ENCODE measurements at places on chromosomes 16 and 17.

- H3K27me3 ChIP-seq = no peaks in the 10 kb centered on the region
- H3K4me3 ChIP-seq = no peak overlapping the region
- H3K27ac ChIP-seq = no peak overlapping the region
- DNase-seq = no peak
- no peaks in the 10 kb centered on the region for H3K36me3 ChIP-seq
- H3K4me1 ChIP-seq = no peaks in the 10 kb centered on the region
Observed at GRCh38 chr16:48013491-48013901, 142.3 kb downstream of the ABCC12 start.

DNA sequence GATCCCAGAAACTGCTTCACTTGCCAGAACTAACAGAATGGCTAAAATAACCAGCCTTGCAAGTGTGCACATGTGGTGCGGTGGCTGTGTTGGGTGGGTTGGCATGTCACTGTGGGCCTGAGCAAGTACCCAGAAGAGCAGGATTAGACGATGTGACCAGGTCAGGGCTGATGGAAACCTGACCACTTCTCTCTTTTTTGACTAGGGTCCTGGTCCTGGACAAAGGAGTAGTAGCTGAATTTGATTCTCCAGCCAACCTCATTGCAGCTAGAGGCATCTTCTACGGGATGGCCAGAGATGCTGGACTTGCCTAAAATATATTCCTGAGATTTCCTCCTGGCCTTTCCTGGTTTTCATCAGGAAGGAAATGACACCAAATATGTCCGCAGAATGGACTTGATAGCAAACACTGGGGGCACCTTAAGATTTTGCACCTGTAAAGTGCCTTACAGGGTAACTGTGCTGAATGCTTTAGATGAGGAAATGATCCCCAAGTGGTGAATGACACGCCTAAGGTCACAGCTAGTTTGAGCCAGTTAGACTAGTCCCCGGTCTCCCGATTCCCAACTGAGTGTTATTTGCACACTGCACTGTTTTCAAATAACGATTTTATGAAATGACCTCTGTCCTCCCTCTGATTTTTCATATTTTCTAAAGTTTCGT is 16.7 kb downstream of the ANKRD40 start:
- peaks cover 19% of the 10 kb centered on the region for H3K36me3 ChIP-seq
- no peak overlapping the region for H3K4me3 ChIP-seq
- H3K27ac ChIP-seq = no peak overlapping the region
- no peaks in the 10 kb centered on the region for H3K4me1 ChIP-seq
- no peak for DNase-seq

DNA sequence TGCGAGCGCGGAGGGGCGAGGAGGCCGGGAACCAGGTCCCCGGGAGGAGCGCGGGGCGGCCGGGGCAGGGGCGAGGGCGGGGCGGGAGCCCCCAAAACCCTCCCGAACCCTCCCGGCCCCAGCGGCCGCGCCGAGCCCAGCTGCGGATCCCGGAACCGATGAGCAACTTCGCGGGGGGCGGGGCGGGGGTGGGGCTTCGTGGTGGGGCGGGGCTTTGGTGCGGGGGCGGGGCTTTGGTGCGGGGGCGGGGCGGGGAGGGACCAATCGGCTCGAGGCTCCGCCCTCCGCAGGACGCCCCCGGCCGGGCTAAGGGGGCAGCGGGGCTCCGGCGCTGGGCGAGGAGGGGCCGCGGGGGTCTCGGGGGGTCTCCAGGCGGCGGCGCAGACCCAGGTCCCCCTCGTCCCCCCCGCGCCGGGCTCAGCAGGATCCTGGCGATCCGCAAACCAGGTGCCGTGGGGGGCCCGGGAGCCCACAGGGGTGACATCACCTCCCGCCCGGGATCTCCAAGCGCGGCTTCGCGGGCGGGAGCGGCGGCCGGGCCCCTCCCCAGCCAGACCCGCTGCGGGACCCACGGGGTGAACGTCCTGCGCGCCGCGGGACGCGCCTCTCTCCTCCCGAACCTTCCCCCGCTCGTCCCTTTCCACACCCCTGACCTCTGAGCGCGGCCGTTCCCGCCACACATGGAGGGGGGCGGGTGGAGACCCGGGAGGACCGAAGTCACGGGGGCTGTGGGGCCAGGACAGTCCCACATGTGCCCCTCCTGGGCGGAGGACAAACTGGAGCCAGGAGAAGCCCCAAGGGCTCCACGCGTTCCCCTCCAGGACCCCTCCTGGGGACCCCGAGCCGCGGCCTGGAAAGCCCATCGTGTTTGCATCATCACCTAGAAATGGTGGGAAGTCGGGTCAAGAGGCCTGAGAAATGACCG is at the start of gene ABR:
Gene ABR (minus strand): TSS at position 164 of the 925 bp plus-strand sequence. CDS start 254 bp downstream, outside the sequence.
- peak within 1 kb of the TSS; percentile 67 for H3K4me3 ChIP-seq
- peak; percentile 58 for DNase-seq
- H3K27ac ChIP-seq = no peak within 1 kb of the TSS
- no peaks in the 10 kb centered on the region for H3K27me3 ChIP-seq
- H3K4me1 ChIP-seq = peaks cover 7% of the 10 kb centered on the region

DNA sequence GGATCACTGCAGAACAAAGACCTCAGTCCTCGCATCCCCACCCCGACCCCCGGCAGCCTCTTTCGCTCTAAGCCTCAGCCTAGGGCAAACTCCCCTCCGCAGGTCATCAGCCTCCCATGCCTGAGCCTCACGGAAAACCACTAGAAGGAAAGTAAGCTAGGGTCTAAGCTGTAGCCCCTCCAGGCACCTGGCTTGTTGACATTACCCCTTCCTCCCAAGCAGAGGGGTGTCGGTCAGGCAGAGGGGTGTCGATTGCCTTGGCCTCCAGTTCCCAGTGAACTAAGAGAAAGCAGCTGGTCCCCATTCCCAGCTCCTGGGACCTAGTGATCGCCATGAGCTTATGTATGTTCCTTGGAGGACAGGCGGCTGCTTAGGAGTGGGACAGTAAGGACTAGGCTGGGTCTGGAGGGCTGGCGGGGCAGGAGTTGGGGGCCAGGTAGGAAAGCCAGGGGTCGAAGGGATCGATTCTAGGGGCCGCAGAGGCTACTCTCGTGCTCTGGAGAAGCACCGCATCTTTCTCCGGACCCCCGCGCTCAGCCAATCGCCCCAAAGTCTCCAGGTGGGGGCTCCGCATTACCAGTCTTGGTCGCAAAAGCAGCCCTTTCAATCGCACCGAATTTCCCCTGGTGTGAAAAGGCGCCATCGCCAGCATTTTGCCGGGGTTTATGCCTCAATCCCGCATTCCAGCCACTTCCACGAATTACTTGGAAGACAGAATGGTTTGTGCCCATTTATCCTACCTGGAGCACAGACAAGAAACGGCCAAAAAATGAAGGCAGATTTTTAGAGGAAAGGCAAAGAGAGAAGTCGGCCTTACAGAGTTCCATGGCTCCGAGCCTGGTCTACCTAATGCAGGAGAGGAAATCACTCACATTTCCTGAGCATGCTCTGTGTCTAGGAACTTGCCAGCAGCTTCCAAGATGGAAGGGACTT is 21.3 kb upstream of the HOXB13 start:
- H3K4me3 ChIP-seq = no peak overlapping the region
- peaks cover 81% of the 10 kb centered on the region for H3K27me3 ChIP-seq
- H3K27ac ChIP-seq = no peak overlapping the region
- peaks cover 15% of the 10 kb centered on the region for H3K4me1 ChIP-seq
- no peak for DNase-seq
- H3K36me3 ChIP-seq = no peaks in the 10 kb centered on the region

- H3K4me3 ChIP-seq = no peak overlapping the region
- peaks cover 10% of the 10 kb centered on the region for H3K36me3 ChIP-seq
- no peak overlapping the region for H3K27ac ChIP-seq
Observed at GRCh38 chr16:67731071-67731752, 12.1 kb upstream of the GFOD2 start.

DNA sequence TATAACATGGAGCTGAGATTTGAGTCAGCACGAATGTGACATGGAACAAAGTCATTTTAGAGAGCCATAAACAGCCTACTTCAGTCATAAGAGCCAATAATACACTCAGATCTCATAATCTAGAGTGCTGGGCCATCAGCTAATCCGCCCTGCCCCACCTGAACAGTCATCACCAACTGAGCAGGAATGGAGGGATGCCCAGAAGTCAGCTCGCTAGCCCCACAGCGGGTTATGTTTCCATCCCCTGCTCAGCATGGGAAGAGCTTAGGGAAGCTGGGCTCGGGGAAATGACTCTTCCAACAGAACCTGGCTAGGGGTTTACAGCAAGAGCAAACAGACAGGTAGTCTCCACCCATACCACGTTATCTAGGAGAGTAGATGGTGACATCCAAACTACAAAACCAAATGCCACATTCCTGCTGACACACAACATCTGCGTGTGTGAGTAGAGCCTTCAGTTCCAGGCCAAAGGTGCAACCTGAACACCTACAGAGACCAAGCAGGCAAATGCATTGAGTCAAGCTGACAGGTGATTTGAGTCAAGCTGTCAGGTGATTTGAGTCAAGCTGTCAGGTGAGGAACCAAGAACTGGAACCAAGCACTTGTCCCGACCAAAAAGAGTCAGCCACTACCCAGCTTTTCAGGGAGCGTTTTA is 2.0 kb downstream of the TMEM11 start:
- H3K27me3 ChIP-seq = no peaks in the 10 kb centered on the region
- H3K27ac ChIP-seq = no peak overlapping the region
- H3K4me1 ChIP-seq = peaks cover 57% of the 10 kb centered on the region
- H3K4me3 ChIP-seq = peak overlapping the region; percentile 84
- peaks cover 13% of the 10 kb centered on the region for H3K36me3 ChIP-seq

DNA sequence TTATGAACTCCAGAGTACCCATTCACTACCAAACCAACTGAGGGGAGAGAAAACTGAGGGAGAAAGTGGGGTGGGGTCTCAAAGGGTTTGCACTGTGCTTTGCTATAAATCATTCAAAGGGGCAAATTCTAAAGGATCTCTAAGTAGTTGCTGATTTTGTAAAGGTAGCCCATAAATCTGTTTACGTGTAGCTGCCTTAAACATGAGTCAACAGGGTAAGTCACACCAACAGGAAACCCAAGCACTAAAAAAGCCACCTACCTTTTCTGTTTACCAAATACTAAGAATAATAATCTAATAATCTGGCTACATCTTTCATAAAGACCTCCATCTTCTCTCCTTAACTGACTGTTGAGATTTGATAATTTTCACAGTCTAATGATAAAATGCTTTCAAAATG is 8.4 kb upstream of the HSBP1 start:
- DNase-seq = no peak
- H3K4me3 ChIP-seq = no peak overlapping the region
- peaks cover 13% of the 10 kb centered on the region for H3K27me3 ChIP-seq
- no peak overlapping the region for H3K27ac ChIP-seq

GRCh38 chr17:1703063-1703462 is 7.1 kb downstream of the TLCD2 start:
- DNase-seq = no peak
- H3K27me3 ChIP-seq = peaks cover 3% of the 10 kb centered on the region
- no peak overlapping the region for H3K27ac ChIP-seq
- H3K4me1 ChIP-seq = peaks cover 4% of the 10 kb centered on the region
- no peaks in the 10 kb centered on the region for H3K36me3 ChIP-seq
- H3K4me3 ChIP-seq = no peak overlapping the region

GRCh38 chr17:18250708-18251107 is 7.8 kb downstream of the FLII start:
- H3K27ac ChIP-seq = no peak overlapping the region
- H3K27me3 ChIP-seq = no peaks in the 10 kb centered on the region
- peaks cover 39% of the 10 kb centered on the region for H3K36me3 ChIP-seq
- H3K4me1 ChIP-seq = no peaks in the 10 kb centered on the region

- DNase-seq = no peak
- no peaks in the 10 kb centered on the region for H3K36me3 ChIP-seq
- no peak overlapping the region for H3K4me3 ChIP-seq
- no peak overlapping the region for H3K27ac ChIP-seq
- H3K4me1 ChIP-seq = no peaks in the 10 kb centered on the region
Observed at GRCh38 chr17:74607221-74607620, 15.1 kb upstream of the CD300LD start.

GRCh38 chr17:68700421-68700820 is 99.3 kb upstream of the FAM20A start:
- H3K27ac ChIP-seq = no peak overlapping the region
- H3K36me3 ChIP-seq = no peaks in the 10 kb centered on the region
- peaks cover 2% of the 10 kb centered on the region for H3K27me3 ChIP-seq
- no peak overlapping the region for H3K4me3 ChIP-seq
- DNase-seq = no peak

- H3K4me1 ChIP-seq = peaks cover 4% of the 10 kb centered on the region
- H3K36me3 ChIP-seq = peaks cover 6% of the 10 kb centered on the region
- DNase-seq = no peak
- H3K27me3 ChIP-seq = peaks cover 12% of the 10 kb centered on the region
Observed at GRCh38 chr17:83096401-83097224, 17.2 kb downstream of the METRNL start.

DNA sequence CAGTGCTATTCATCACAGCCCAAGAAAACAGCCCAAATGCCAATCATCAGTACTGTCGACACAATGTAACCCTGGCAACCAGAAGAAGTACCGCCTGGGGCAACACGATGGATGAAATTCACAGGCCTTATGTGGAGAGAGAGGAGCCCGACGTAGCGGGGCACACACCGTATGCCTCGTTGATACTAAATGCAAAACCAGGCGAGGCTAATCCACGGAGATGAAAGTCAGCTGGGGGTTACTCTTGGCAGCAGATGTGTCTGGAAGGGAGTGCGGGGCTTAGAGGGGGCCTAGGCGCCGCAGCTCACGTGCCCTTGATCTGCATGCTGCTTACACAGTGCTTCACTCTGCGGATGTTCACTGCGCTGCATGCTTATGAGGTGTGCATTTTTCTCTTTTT is 29.8 kb downstream of the ITGAE start:
- no peak overlapping the region for H3K27ac ChIP-seq
- peaks cover 15% of the 10 kb centered on the region for H3K4me1 ChIP-seq
- peaks cover 2% of the 10 kb centered on the region for H3K27me3 ChIP-seq
- no peak overlapping the region for H3K4me3 ChIP-seq
- no peaks in the 10 kb centered on the region for H3K36me3 ChIP-seq
- no peak for DNase-seq

GRCh38 chr16:68217506-68217905 is 18.4 kb downstream of the ESRP2 start:
- no peak overlapping the region for H3K4me3 ChIP-seq
- peak overlapping the region; percentile 71 for H3K27ac ChIP-seq
- peaks cover 12% of the 10 kb centered on the region for H3K36me3 ChIP-seq
- no peak for DNase-seq
- H3K27me3 ChIP-seq = no peaks in the 10 kb centered on the region
- peaks cover 4% of the 10 kb centered on the region for H3K4me1 ChIP-seq

- no peak overlapping the region for H3K4me3 ChIP-seq
- peaks cover 79% of the 10 kb centered on the region for H3K36me3 ChIP-seq
- H3K27me3 ChIP-seq = no peaks in the 10 kb centered on the region
- H3K27ac ChIP-seq = no peak overlapping the region
- H3K4me1 ChIP-seq = peaks cover 58% of the 10 kb centered on the region
Observed at GRCh38 chr17:78820841-78821240, 19.8 kb downstream of the USP36 start.
